ENCODE measurements at places on chromosomes 2 and 18.

GRCh38 chr2:200077838-200078237 lies 122.5 kb downstream of the MAIP1 start:
- no peak for DNase-seq

DNA sequence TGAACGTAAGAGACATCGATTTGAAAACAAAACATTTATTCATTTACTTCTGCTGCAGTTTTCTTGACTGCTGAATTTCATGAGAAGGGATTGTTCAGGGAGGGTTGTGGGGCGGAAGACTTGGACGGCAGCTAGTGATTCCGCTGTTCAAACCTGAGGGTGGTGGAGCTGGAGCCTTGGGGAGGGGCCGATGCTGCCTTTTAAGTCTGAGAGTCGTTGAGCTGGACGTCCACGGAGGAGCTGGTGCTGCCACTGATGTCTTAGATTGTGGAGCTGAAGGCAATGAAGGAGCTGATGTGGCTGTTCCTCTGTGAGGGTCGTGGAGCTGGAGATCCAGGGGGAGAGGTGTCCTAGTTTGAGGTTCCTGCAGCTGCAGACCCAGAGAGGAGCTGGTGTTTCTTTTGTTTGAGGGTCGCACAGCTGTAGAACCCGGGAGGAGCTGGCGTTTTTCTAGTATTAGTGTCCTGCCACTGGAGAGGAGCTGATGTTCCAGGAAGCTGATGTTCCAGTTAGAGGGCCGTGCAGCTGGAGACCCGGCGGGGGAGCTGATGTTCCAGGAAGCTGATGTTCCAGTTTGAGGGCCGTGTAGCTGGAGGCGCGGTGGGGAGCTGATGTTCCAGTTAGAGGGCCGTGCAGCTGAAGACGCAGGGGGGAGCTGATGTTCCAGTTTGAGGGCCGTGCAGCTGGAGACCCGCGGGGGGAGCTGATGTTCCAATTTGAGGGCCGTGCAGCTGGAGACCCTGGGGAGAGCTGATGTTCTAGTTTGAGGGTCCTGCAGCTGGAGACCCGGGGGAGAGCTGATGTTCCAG lies 150.9 kb downstream of the RTP5 start:
- no peak for DNase-seq

DNA sequence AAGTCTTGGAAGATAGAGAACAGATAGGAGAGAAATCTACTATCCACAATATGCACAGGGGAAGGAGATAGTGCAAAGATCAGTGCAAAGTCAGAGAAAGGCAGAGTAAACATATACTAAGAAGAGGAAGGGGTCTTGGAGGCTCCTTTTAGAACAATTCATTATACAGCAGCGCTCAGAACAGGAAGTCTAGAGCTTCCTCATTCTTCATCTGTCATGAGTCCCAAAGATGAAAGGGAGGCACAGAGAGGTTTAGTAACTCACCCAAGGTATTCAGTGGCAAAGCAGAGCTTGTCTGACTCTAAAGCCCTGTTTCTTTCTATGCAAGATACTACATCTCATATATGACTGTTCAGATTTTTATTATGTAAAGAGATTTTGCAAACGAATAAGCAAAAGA lies 1.4 kb downstream of the SP110 start:
- DNase-seq = no peak

GRCh38 chr2:74007711-74008110 lies 23.0 kb downstream of the TET3 start:
- no peak for DNase-seq

DNA sequence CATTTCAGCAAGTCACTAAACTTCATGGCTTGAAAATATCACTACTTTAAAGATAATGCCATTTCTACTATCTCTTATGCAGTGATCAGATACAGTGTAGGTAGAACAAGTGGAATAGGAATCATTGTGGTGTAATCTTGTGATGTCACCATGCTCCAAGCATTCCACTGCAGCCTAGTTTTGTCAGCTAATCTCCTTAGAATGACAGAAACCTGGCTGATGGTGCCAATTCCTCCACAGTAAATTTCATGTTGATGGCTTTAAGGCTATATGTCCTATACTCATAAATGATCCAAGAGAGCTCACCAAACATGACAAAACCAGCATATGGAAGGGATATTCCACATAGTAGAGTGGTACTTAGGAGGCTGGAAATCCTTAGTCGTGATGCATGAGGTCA lies 184.9 kb downstream of the PDE1A start:
- no peak for DNase-seq

- DNase-seq = no peak
Measured at GRCh38 chr2:60505880-60506260, 47.6 kb downstream of the BCL11A start.

DNA sequence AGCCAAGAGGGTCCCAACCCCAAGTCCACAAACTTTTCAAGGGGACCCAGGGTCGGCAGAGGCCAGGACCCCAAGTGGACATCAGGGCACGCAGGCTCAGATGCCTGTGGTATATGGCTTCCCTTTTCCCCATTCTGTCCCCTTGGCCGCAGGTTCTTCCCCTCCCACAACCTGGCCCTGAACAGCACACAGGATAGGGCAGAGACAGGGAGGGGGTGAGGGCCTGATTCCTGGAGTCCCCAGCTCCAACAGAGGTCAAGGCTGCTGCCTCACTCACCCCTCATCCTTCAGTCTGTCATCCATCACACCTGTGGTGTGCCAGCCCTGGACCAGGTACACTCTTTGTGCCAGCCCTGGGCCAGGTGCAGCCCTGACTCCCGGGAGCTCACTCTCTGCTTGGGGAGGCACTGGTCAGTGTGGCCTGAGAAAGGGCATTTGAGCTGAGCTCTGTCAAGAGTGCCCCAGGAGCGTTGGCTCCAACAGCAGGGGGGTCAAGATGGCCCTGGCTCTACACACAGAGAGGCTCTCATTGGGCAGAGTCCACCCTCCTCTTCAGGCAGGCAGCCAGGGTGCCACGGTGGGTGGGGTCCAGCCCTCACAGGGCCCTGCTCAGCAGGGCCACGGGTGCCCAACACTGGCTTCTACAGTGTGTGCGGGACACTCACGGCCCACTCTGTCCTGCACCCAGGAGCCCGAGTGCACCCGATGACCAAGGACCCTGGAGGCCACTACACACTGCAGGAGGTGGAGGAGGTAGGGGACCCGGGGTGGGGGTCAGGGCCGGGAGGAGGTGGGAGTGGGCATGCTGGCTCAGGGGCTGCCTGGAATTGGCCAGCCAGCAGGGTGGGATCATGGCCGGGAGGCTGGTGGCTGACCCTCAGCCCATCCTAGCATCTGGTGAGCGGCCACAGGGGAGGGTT lies 1.6 kb downstream of the AGXT start:
- DNase-seq = no peak

GRCh38 chr2:46127176-46127575 lies 170.0 kb upstream of the EPAS1 start:
- DNase-seq = no peak

GRCh38 chr18:10659000-10659399 lies 133.2 kb downstream of the NAPG start:
- no peak for DNase-seq

DNA sequence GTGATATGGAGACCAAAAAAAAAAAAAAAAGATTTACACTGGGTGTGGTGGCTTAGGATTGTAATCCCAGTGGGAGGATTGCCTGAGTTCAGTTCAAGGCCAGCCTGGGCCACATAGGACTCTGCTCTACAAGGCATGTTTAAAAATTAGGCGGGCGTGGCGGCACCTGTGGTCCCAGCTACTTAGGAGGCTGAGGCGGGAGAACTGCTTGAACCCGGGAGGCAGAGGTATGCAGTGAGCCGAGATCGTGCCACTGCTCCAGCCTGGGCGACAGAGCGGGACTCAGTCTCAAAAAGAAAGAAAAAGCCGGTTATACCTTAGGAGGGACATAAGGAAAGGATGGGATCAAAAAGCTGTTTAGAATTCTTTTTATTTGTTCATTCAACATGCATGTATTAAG lies 707 bp upstream of the SPDYA start:
- no peak for DNase-seq

GRCh38 chr2:191158747-191159146 lies 8.0 kb upstream of the STAT4 start:
- DNase-seq = no peak

GRCh38 chr2:158533009-158533408 lies 76.3 kb downstream of the PKP4 start:
- no peak for DNase-seq

GRCh38 chr2:170462433-170463205 lies 252.5 kb upstream of the SP5 start:
- DNase-seq = no peak

- no peak for DNase-seq
Measured at GRCh38 chr2:73812635-73813034, 16.1 kb upstream of the STAMBP start.

- no peak for DNase-seq
Measured at GRCh38 chr2:64086347-64087082, 57.7 kb downstream of the PELI1 start.

- no peak for DNase-seq
Measured at GRCh38 chr2:195610717-195611116, 46.3 kb upstream of the SLC39A10 start.

DNA sequence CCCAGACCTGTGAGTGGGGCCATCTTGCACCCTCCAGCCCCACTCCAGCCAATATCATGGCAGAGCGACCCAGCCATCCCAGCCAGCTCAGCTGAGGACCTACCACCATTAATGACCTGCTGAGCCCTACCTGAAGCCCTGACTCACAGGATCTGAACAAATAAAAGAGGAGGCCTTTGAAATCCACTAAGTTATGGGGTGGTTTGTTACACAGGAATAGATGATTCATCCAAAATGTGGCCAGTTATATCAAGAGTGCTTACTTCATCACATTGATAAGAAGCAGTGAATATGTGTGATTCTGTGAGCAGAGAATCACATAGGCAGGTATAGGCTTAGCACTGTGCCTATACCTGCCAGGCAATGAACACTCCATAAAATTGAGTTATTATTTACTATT lies 34.7 kb upstream of the FAM124B start:
- DNase-seq = no peak

- DNase-seq = no peak
Measured at GRCh38 chr2:150484006-150484405, 3.5 kb downstream of the RND3 start.

DNA sequence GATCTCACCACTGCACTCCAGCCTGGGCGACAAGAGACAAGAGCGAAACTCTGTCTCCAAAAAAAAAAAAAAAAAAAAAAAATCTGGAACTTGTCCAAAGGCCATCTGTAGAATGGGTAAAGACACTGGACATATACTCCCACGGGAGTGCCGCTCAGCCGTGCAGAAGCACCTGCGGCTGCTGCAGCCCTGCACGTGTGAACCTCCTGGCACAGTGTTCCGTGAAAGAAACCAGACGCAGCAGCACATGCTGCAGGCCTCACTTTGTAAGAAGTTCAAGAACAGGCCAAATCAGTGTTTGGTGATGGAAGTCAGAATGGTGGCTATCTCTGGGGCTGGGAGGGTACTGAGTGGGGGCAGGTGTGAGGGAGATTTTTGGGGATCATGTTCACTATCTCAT lies 6.5 kb downstream of the CHRND start:
- DNase-seq = no peak

GRCh38 chr2:189505492-189505891 lies 64.2 kb downstream of the WDR75 start:
- DNase-seq = no peak

DNA sequence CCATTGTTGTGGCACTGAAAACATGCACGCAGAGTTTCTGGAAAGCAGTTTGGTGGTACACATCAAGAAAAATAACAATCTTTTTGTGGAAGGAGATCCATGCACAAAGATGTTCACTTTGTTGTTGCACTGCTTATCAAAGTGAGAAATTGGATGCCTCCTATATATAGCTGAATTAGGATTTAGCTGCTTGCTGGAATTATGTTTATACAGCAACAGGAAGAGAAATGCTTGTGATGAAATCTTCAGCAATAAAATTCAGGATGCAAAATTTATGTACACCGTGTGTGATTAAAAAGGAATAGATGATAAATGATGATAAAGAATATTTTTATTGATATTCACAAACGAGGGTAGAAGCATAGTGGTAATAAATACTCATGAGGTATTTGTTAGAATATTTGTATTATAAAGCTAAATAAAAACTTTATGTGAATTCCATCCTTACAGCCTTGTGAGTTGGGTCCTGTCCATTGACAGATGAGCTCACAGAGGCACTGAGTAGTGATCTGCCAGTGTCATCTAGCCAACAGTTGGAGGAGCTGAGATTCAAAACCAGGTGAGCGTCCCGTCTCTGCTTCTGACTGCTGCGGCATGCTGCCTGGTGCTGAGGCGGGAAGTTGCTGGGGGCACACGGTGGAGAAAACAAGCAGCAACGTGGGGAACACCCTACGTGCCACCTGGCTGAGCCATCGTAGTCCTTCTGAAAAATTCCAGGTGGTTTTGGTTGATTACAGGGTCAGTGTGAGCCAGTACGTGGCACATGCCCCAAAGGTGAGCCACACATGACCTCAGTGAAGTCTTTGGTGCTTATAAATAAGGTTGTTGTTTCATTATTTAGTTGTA lies 80.2 kb downstream of the ASAP2 start:
- no peak for DNase-seq

DNA sequence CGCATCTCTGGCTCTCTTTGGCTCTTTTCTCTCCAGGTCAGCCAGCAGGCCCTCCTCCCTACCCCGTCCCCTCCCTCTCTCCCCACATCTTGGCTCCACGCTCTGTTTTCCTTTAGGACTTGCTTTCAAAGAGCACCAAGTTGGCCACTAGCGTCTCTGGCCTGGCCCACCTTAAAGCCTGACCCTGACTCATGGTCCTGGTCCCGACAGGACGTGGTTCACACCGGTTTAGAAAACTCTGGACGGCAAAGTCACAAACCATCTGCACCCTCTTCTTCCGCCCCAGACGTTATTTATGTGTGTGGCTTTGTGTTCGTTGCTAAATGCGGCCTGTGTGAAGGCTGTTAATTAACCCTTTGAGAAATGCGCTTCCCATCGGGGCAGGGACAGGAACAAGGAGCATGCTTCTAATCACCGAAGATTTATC lies 169.0 kb upstream of the HAAO start:
- no peak for DNase-seq

DNA sequence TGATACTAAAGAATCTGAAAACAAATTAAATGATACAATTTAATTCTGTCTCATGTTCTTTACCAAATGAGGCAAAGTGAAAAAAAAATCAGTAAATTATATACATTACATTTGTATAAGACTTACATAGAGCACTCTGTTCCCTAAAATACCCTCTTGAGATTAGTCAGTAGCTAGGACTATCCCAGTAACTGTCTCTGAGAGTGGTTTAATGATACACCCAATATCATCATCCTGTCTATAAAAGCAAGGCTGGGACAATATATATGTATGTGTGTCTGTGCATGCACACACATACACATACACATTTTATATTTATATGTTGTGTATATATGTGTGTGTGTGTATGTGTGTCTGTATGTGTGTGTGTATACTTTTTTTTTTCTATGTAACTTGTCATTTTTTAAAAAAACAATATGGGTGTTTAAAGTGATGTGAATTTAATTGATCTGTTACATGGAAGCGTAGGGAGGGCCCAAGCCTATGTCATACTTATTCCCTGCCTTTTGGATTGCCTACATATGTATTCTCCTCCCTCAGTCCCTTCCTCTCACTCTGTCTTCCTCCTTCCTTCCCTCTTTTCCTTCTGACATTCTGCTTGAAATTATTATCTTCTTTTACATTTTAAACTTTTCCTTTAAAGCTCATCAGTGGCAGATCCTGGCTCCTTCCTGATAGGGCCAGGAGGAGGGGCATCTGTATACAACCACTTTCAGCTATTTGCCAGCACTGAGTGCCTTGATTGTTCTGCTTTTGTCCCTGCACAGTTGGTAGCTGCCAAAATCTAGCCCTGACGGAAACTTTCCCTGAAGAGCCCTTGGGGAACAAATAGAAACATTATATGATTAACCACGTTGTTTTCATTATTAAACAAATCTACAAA lies 6.8 kb downstream of the ASXL3 start:
- no peak for DNase-seq

GRCh38 chr2:109654326-109655050 lies 40.3 kb downstream of the SOWAHC start:
- DNase-seq = no peak

GRCh38 chr2:194271293-194271961 lies 1385.6 kb upstream of the SLC39A10 start:
- no peak for DNase-seq

All from activated T-helper 1 cell treated with Interleukin-2 at 50 U/mL for 16 hours (primary cell).